A549 treated with Hydrocortisone at 1 μM for 4 hours (cell line): ENCODE measurements at places on chromosomes 7 and 10. TPM values are rescaled to one million over a fixed set of nuclear protein-coding genes. Genes with fewer than 3 reads are reported as not detected.

The NXPH1 gene
- not detected in 5 replicates for total RNA-seq

The NPFFR1 gene
- not detected in 5 replicates for total RNA-seq

The SPAM1 gene
- total RNA-seq: not detected in 5 replicates

The VAX1 gene
- total RNA-seq: 1.3 to 1.6 TPM (median 1.5 TPM) in 5 replicates

The HOXA2 gene
- total RNA-seq: 0.53 to 0.81 TPM (median 0.69 TPM) in 5 replicates

The LLCFC1 gene
- not detected in 5 replicates for total RNA-seq

The UBE2D4 gene
- 7.0 to 11.0 TPM (median 9.7 TPM) in 5 replicates for total RNA-seq

The DMBT1 gene
- 0.16 to 0.28 TPM (median 0.20 TPM) in 5 replicates for total RNA-seq

The PNLIPRP3 gene
- 0.03 to 0.05 TPM in 2 of 5 replicates, not detected in the others for total RNA-seq

The ACSL5 gene
- total RNA-seq: 0.29 to 0.46 TPM (median 0.41 TPM) in 5 replicates

The SLC13A1 gene
- not detected in 5 replicates for total RNA-seq

The PAX4 gene
- total RNA-seq: not detected in 5 replicates

The THNSL1 gene
- 3.6 to 4.8 TPM (median 4.3 TPM) in 5 replicates for total RNA-seq

The NUDT13 gene
- 2.6 to 3.9 TPM (median 3.4 TPM) in 5 replicates for total RNA-seq

The HPS1 gene
- 32.8 to 38.1 TPM (median 35.9 TPM) in 5 replicates for total RNA-seq
